ENCODE measurements at places on chromosomes 13 and 19.

DNA sequence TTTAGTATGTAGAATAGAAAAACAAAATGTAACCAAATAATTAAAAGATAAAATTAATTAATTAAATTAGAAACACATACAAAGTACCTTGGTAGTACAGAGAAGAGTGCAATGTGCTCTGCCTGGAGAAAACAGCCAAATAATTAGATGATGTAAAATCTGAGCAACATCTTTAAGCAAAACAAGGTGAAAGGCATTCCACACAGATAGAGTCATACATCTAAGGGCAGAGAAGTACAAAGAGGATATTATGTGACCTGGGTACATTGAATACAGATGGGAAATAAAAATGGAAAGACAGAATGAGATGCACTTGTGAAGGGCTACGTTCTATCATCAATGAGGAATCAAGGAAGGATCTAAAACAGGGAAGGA, 25.2 kb upstream of the FNDC3A start:
- DNase-seq, result no peak

- DNase-seq, result peak; percentile 59
These were observed 51.5 kb downstream of the SKA3 start for GRCh38 chr13:21124852-21125251.

GRCh38 chr19:3968556-3969434, 2.1 kb downstream of the DAPK3 start:
- DNase-seq, result peak; percentile 72

- no peak for DNase-seq
These were observed 194.3 kb downstream of the TEX29 start for GRCh38 chr13:111514610-111515306.

DNA sequence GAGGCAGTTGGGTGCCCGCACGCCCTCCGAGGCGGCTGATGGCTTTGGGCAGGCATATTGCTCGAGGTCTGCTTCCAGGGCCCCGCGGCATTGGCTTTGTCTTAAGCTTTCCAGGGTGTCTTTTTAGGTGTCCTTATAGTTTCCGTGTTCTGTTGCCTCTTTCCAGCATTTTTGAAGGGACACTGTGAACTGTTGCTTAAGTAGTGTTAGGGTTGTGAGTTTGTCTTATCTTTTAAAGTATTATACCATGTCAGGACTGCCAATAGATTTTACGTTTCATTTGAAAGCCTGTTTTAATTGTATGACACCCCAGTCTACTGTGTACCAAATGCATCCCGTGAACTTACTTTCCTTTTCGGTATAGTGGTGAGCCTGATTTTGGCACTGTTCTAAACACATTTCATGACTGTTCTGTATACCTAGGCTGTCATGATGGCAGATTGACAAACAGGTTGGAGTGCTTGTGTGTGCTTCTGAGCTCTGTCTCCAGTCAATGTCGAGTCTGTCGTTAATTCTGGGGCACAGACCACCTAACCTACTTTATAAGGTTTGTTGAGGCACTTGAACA, 656 bp downstream of the PCCA start:
- peak; percentile 45 for DNase-seq

DNA sequence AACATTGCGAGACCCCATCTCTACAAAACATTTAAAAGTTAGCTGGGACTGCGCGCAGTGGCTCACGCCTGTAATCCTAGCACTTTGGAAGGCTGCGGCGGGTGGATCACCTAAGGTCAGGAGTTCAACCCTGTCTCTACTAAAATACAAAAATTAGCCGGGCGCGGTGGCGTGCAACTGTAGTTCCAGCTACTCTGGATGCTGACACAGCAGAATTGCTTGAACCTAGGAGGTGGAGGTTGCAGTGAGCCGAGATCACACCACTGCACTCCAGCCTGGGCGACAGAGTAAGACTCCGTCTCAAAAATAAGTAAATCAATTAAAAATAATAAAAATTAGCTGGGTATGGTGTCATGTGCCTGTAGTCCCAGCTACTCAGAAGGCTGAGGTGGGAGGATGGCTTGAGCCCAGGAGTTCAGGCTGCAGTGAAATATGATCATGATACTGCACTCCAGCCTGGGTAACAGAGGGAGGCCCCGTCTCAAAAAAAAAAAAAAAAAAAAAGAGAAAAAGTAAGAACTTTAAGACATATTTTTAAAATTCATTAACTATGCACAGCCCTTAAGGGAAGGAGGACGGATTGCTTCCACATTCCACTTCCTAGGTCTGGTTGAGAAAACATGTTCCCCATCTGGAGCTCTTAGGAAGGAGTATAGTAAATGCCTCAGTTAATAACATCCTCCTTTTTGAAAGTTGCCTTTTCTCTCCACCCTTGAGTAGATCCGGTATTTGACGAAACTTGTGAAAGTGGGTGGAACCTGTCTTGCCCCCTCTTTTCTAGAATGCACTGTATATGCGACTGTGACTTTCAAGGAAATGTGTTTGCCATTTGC, 26.1 kb downstream of the EXOC3L2 start:
- no peak for DNase-seq

DNA sequence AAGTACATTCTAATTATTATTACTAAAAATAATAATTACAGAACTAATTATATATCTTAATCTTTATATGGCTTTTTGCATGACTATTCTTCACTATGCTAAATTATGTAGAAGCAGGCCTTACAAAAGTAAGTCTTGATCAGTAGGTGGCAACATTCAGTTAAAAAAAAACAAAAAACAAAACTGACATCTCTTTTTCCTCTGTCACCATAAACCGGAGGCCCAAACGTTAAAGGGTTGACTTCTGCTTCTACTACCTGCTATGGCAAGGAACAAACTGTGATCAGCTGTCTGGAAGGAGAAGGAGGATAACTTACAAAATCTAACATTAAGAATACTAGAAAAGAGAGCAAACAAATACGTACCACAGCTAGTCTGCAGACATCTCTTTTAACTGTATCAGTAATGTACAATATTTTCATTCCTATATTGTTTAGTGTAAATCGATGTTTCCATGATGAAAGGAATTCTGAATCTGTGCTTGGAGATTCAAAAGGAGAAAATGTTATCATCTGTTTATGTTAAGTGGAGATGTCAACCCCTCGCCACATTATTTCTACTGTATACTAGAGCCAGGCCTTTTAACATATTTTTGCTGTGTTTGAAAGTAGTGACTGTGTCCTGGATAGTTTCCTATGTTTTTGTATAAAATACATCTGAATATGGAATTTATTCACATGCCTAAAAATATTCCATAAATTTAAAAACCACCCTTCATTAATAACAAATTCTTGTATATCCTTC, 1525.4 kb downstream of the SLITRK1 start:
- peak; percentile 15 for DNase-seq

- DNase-seq, result no peak
These were observed 7.0 kb downstream of the ARMC6 start for GRCh38 chr19:19040417-19040816.

Data from Ammon's horn (tissue), 1 donor.